ENCODE measurements at places on chromosomes 16 and 17.

DNA sequence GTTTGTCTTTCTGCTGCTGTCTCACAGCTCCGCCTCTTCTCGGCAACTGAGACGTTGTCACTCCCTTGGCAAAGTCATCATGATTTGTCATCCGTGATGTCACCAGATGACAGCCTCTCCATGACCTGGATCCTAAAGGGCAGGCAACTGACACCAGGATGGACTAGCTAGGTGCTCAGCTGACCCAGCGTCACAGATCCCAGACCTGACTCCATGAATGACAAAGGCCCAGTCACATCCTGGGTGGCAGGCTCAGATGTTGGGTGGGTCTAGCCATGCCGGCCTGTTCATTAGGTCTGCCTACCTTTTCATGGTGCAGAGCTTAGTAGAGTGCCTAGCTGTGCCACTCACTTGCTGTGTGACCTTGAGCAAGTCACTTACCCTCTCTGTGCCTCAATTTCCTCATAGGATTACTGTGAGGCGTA is 3.8 kb upstream of the TMEM238L start:
- no peak for DNase-seq

DNA sequence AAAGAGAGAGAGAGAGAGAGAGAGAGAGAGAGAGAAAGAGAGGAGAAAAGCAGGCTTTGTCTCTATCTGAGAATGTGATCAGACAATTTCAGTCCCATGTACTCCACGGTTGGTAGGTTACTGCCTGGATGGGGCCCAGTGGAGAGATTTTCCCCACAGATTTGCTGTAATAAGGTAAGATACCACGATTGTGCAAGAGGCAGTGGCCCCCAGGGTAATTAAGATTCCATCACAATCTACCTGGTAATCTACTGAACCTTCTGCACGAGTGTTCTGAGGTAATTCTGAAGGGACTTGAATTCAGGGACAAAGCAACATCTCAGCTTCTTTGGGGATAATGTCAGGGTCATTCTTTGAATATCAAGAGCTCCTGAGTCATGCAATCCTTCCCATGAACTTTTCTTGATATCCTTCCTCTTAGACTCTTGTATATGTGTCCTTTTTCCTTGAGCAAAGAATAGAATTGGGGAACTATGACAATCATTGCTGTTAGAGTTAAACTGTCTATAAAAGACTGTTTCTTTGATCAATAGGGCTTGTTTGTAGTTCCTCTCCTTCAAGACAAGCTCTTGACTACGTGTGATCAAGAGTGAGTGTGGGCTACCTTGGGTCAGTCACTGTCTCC is 306.6 kb downstream of the MAF start:
- no peak for DNase-seq

- no peak for DNase-seq
Measured at GRCh38 chr16:14505846-14506245, 124.2 kb downstream of the PARN start.

DNA sequence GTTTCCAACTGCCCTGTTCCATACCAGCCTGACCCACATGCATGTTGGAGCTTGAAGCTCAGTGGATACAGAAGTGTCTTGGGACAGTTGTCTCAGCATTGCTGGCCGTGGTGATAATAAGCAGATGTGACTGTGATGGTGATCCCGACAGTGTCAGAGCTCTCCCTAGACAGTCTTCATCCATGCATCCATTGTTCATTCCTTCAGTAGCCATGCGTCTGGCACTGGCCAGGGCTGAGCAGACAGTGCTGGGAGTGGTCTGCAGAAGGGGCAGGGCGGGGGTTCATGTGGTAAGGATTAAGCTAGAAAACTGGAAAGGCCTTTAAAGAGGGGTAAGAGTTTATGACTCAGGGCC is 68.1 kb downstream of the GNAO1 start:
- DNase-seq, result no peak

DNA sequence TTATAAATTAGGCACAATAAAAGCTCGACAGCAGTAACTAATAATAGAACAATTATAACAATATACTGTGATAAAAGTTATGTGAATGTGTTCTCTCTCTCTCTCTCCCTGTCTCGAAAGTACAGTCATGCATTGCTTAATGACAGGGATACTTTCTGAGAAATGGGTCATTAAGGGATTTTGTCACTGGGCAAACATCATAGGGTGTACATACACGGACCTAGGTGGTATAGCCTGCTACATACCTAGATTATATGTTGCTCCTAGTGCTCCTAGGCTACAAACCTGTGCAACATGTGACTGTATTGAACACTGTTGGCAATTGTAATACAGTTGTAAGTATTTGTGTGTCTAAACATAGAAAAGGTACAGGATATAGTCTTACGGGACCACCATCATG is 6.9 kb downstream of the ZNRF1 start:
- no peak for DNase-seq

DNA sequence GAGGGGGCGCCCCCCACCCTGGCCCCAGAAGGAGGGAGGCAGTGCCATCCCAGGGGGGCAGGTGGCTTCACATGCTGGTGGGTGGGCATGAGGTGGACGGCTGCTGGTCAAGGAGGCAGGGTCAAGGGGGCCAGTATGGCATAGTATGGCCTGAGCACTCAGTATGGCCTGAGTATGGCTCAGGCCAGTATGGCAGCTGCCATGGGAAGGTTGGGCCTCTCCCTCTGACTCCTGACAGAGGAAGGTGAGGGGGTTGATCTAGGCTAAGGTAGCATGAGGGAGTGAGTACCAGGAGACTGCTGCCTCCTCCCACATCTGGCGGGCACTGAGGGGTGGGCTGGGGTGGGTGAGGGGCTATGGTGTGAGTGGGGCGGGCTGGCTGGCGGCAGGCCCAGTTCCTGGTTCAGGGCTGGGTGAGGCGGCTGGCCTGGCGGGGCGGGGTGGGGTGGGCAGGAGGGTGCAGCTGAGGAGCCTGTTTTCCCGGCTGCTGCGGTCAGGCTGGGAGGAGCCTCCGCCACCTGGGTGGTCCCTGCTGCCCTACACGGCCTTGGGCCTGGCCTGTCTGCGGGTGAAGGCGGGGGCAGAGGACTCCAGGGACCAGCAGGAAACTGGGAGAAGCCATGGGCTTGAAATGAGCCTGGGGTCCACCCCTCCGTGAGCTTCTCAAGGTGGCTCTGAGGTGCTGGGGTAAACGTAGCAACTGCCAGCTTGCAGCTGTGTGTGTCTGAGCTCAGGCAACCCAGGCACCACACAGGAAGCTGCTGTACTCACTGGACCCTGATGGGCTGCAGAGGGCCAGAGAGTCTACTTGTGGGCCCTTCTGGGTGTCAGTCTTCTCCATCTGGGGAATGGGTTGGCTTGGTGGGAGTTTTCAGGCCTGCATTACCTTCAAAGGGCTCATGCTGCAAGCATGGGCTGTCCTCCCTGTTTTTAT is 57.0 kb downstream of the RAI1 start:
- no peak for DNase-seq

- DNase-seq, result no peak
Measured at GRCh38 chr17:20105539-20106280, 96.6 kb downstream of the SPECC1 start.

DNA sequence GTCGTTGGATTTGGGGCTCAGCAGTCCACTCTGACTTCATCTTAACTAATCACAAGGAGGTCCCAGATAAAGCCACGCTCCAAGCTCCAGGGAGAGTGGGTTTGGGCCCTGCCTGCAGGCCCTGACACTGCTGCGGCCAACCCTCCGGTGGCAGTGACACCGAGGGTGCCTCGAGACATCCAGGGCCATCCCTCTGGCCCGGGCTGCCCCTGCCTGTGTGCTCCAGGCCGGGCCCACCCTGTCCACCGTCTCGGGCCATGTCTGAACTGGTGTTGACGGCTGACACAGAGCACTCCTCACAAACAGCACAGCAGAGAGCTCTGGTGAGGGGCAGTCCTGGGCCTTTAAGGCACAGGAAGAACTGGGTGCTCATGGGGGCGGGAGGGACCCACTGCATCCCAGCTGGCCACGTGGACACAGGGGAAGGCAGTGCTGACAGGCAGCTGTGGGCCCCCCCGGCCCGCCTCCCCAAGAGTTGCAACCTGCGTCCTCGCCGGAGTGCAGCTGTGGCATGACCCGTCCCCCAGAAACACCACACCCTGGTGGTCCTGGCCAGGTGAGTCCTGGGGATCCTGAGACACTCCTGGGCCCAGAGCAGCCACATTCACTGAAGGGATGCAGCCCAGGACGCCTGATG is 80.0 kb downstream of the LMF1 start:
- no peak for DNase-seq

DNA sequence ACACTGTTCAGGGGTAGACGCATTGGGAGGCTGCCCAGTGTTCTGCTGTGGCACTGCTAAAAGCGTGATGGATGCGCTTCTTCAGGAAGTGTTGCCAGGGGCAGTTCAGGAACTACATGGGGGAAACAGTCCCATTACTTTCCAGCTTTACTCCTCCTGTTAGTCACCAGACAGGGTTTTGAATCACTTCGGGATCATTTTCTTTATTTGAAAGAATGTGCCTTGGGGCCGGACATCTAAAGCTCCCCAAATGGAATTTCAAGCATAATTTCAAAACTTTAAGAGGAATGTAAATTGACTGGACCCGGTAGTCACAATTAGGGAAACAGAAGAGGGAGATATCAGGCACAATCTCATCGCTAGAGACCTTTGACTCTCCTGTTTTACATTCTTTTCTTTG is 1.3 kb upstream of the KRTAP2-1 start:
- DNase-seq, result no peak

Data from stimulated activated CD8-positive, alpha-beta memory T cell treated with anti-CD3 and anti-CD28 coated beads, Interleukin-2, amount 100 ng/mL, for 48 hours (primary cell).